ENCODE measurements at places on chromosomes 1 and 21.

DNA sequence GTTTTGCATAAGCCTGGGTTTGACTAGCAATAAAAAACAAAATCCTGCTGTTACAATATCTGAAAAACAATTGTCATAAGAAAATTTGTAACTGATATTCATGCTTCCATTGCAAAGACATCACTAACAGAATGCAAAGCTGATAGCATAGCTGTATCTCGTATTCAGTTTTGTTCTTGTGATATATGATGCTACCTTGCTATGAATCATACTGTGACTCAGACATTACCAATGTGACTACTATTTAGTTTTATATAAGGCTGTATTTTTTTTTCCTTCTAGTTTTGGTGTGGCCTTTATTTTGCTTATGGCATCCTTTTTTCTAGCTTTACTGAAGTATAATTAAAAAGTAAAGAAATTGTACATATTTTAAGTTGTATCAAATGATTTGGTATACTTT lies 1381.8 kb downstream of the MRPL39 start:
- DNase-seq = peak; percentile 2

GRCh38 chr1:219088778-219089557 lies 84.7 kb upstream of the LYPLAL1 start:
- DNase-seq = peak; percentile 97

GRCh38 chr1:53174971-53175913 lies 21.4 kb upstream of the CPT2 start:
- DNase-seq = peak; percentile 68

- DNase-seq = no peak
These were observed 2.4 kb upstream of the SLC44A3 start for GRCh38 chr1:94817712-94818111.

GRCh38 chr1:202439308-202439707 lies 90.8 kb downstream of the PPP1R12B start:
- DNase-seq = no peak

- DNase-seq = peak; percentile 24
These were observed 47.2 kb upstream of the PAX7 start for GRCh38 chr1:18583326-18583941.

DNA sequence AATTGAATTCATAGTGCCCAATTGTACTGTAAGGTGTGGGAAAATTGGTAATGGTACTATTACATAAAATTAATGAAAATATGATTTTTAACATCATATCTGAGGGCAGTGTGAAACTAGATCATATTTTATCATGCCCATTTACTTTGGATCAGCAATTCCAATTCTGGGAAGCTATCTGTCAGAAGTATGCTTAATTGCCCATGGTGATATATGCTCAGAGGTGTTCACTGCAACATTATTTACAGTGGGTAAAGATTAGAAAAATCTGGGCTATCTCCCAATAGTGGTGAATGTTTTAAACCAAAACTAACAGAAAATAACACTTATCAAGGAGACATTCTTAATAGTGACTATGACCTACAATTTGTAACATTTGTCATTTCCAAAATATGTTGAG lies 1260.0 kb downstream of the BRINP3 start:
- no peak for DNase-seq

GRCh38 chr1:203308923-203309331 lies 3.6 kb downstream of the BTG2 start:
- no peak for DNase-seq

DNA sequence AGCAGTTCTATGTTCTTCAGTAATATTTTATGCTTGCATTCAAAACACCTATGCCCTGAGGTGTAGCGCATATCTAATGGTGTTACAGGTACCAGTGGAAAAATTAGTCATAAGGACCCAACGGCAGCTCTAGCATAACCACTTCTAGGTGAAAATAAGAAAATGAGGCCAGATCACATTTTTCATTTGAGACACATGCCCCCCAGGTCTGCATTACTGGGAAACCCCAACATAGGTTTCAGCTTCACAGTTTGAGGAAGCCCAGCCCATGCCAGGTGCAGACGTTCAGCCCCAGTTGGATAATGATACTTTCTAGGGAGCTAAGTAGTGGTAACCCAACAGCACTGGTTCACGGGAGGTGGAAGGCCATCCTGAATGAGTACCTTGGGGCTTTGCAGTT lies 129.8 kb downstream of the CNIH3 start:
- DNase-seq = no peak

DNA sequence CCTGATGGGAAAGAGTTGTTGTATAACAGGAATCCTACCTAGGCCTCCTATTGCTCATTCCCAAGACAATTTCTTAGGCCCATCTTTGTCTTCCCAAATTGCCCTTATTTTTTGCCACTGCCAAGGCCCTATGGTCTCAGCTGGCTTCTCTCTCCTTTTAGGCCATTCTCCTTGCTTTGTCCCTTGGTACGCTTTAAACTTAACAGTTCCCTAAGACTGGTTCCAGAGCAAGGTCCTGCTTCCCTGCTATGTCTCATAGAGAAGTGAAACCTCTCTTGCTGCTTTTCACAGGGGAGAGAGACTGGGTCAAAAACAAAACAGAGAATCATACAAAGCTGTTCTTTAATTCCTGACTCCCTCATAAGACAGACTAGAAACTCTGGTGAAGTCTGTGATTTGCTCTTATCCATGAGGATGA lies 77.1 kb downstream of the XCL2 start:
- no peak for DNase-seq
